Kidney epithelial cell (primary cell): ENCODE measurements at places on chromosomes 2 and 18. TPM values are rescaled to one million over a fixed set of nuclear protein-coding genes. Genes with fewer than 3 reads are reported as not detected.

SCN3A gene
- total RNA-seq = under 0.01 and 0.17 TPM in 2 replicates

EFR3B gene
- total RNA-seq = 2.3 and 3.1 TPM in 2 replicates

SERPINB4 gene
- not detected in 2 replicates for total RNA-seq

C1D gene
- 21.6 and 24.3 TPM in 2 replicates for total RNA-seq

RNF138 gene
- 18.6 and 19.4 TPM in 2 replicates for total RNA-seq
